Left renal pelvis (tissue), 4 donors: ENCODE measurements at places on chromosomes 7 and 10. TPM values are rescaled to one million over a fixed set of nuclear protein-coding genes. Genes with fewer than 3 reads are reported as not detected.

CYP2E1 gene
- 0.70 TPM for polyA plus RNA-seq

- DNase-seq: no peak
Measured at GRCh38 chr10:67665491-67665890, 30.5 kb downstream of the CTNNA3 start.

DNA sequence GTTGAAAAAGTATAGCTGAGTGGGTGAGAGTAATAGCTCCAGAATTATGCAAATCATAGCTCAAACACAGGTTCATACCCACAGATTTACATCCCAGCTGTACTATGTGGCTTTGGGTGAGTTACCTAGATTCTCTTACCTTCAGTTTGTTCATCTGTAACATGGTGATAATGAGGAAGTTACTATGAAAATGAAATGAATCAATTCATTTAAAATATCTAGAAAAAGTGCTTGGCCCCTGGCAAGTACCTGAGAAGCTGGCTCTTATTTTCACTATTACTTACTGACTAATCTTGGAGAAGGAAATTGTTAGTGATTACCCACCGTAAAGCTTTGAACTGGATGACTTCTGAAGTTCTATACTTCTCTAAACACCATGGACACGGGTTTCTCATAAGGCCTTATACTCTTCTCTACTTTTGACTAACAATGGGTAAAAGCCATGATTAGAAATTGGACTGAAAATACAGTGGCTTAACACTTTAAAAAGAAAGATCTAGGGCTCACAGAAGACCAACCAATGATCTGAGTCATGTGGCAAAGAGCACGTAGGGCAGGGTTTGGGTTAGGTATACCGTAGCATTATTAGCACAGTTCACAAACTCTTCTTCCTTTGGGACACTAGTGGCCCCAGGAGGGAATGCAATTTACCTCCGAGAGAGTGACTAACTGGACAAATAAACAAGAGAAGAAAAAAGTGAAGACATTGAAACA, 149.2 kb downstream of the PLPP4 start:
- DNase-seq: no peak

DNA sequence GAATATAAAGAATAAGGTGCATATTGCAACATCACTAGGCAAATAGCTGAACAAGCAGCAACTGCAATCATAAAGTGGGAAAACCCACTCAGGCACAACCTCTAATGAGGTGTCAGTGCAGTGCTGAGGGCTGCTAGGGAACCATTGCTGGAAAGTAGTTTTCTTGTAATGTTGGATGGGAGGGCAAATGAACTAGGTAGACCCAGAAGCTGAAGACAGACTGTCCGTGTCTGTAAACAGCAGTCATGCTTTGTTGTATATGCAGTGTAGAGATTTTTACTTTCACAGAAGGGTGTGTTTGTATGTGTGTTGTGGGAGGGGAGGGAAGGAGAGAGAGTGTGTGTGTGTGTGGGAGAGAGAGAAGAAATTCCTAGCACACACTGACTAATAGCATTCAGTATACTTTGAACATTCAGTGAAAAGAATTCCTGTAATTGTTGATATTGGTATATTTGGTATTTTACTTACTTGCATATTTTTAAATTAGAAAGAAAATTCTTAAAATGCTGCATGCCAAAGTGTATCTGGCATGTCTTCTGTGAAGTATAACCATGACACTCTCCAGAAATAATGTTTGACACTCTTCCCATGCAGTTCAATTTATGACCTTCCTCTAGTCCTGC, 28.8 kb downstream of the ITGB8 start:
- no peak for DNase-seq

DNA sequence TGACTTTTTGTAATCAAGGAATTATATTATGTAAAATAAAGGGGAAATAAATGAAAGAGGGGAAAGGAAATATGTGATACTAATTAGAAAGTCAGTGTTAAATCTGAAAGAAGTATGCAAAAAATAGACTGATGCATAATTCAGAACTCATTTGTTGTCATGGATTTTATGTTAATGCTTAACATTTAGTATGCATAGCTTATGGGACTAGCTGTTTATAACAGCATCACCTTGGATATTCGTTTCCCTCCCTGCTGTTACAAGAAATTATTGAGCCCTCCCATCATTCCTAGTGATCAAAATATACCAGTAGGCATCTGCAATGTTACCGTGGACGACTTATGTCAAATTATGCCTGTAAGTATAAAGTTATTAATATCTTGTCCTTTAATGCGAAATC, 85.9 kb downstream of the HECTD2 start:
- DNase-seq: no peak

PON2 gene
- 175 TPM for polyA plus RNA-seq

HIP1 gene
- 34.7 TPM for polyA plus RNA-seq

SLC26A5 gene
- 0.55 TPM for polyA plus RNA-seq

DNA sequence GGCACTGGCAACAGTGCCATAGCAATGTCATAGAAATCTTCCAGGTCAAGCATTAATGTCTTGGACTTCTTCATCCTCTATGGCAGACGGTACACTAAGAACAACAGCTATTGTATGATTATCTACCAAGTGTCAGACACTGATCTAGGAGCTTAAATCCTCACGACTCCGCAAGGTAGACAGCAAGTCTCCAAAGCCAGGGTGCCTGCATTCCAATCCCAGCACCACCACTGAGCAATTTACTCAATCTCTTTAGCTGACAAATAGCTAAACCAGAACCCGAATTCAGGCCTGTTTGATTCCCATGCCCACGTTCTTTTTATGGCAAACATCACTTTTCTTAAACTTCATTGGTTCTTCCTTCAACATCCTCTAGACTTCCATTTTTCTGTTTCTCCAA, 31.8 kb downstream of the DNMBP start:
- no peak for DNase-seq
